Fibroblast of upper back skin (primary cell): ENCODE measurements at places on chromosomes 11 and 22.

DNA sequence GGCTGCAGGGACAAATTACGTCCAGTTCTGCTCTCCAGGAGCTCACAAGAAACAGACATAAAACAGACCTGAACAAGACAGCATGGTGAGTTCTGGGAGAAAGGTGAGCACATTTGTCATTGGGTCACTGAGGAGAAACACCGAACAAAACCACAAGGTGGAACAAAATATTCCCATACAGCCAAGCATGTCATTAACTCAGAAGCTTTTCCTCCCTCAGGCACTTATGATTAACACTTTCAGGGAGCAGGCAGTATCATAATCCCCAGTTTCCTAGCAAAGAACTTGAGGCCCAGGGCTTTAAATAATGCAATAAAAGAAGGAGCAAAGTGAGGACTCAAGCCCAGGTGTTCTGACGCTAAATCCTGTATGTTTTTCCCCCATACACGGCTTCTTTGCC is 43.0 kb downstream of the P4HA3 start:
- no peak for DNase-seq

GRCh38 chr11:27882066-27882697 is 181.9 kb upstream of the BDNF start:
- no peak for DNase-seq

DNA sequence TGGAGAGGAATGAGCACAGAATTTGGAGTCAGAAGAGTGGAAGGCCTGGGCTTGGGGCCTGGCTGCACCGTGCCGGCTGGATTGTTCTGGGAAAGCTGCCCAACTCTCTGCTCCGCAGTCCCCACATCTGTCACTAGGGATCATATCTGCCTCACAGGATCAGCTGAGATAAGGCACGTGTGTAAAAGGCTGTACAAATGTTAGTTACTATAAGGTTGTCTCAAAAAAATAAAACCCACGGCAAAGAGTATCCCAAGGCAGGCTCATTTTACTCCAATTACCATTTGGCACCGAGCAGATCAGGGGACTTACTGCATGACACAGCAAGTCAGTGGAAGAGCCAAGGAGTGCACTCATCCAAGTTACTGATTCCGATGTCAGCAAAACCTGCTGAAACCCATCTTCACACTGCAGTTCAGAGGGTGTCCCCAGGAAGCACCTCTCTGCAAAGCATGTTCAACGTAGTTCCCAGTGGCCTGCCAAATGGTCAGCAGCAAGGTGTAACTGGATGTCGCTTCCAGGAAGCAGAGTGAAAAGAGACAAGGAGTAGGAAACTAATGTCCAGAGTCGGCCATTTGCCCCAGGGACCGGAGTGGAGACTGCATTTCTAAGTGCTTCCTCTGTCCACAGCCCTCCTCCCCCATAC is 18.1 kb upstream of the MRTFA start:
- DNase-seq, result peak; percentile 70

GRCh38 chr11:132718711-132719671 is 813.3 kb downstream of the OPCML start:
- DNase-seq, result peak; percentile 83

GRCh38 chr22:48440673-48441552 is 1386.8 kb downstream of the BRD1 start:
- no peak for DNase-seq

DNA sequence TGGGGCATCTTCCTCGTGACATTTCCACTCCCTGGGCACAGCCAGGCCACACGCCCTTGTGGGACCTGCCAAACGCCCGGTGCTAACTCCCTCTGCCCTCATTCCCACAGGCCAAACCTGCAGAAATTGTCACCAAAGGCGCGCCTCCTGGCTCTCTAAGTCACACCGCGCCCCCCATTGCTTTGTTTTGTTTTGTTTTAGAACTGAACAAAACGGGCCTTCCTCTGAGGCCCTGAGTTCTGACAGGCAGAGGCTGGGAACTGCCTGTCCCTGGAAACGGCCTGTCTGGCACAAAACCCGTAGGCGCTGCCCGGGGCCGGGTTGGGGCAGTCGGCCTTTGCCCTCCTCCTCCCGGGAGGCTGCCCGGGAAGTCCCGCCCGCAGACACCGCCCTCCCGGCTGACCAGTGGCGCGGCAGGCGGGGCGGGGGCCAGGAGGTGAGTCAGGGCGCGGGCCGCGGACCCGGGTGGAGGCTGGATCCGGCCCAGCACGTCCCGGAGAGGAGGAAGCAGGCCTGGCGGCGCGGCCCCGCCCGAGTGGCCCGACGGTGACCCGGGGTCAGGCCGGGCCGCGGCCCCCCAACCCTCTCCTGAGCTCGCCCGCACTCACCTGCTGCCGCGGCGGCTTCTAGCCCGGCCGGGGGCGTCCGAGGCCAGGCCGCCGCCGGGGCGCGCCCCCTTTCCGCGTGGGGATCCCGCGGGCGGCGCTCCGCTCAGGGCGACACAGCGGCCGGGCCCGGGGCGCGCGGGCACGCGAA is 465 bp downstream of the SUN2 start:
- DNase-seq, result peak; percentile 39

- DNase-seq, result peak; percentile 32
Observed at GRCh38 chr11:1878137-1879031, 13.3 kb downstream of the PRR33 start.

DNA sequence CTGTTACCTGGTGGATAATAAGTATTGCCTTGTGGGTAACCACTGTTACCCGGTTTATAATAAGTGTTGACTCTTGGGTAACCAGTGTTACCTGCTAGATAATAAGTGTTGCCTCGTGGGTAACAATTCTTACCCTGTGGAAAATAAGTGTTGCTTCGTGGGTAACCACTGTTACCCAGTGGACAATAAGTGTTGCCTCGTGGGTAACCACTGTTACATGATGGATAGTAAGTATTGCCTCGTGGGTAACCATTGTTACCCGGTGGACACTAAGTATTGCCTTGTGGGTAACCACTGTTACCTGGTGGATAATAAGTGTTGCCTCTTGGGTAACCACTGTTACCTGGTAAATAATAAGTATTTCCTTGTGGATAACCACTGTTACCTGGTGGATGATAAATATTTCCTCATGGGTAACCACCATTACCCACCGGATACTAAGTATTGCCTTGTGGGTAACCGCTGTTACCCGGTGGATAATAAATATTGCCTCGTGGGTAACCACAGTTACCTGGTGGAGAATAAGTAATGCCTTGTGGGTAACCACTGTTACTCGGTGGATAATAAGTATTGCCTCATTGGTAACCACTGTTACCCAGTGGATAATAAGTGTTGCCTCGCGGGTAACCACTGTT is 8.7 kb upstream of the NXPE4 start:
- DNase-seq, result no peak

DNA sequence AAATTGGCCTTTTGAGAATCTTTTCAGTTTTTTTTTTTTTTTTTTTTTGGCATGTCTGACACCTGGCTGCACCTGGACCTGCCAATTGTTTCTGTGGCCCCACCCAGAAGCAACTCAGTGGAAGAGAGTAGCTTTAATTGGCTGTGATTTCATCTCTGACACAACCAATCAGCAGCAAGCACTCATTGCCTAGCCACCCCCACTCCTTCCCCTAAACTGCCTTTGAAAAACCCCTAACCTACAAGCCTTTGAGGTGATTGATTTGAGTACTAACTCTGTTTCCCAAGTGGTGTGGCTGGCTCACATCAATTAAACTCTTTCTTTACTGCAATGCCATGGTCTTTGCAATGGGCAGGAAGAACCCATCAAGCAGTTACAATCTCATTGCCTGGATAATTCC is 98.2 kb upstream of the CHORDC1 start:
- no peak for DNase-seq

DNA sequence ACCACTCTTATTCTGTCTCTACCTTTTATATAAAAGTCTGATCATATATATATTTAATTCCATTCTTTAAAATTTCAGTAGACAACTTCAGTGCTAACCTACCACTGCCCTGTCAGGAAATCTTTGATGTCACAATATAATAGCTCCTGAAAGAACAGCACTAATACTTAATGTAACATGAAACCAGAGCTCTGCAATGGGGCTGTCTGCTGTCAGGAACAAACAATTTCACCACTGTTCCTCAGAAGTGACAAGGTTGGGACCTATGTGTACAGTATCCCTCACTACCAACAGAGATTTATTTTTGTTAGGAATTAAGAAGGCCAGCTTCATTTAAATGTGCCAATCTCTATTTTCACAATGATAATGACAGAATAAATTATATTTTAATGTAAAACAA is 165.5 kb upstream of the C11orf58 start:
- no peak for DNase-seq

- DNase-seq, result no peak
Observed at GRCh38 chr11:131685206-131685605, 314.8 kb downstream of the NTM start.

DNA sequence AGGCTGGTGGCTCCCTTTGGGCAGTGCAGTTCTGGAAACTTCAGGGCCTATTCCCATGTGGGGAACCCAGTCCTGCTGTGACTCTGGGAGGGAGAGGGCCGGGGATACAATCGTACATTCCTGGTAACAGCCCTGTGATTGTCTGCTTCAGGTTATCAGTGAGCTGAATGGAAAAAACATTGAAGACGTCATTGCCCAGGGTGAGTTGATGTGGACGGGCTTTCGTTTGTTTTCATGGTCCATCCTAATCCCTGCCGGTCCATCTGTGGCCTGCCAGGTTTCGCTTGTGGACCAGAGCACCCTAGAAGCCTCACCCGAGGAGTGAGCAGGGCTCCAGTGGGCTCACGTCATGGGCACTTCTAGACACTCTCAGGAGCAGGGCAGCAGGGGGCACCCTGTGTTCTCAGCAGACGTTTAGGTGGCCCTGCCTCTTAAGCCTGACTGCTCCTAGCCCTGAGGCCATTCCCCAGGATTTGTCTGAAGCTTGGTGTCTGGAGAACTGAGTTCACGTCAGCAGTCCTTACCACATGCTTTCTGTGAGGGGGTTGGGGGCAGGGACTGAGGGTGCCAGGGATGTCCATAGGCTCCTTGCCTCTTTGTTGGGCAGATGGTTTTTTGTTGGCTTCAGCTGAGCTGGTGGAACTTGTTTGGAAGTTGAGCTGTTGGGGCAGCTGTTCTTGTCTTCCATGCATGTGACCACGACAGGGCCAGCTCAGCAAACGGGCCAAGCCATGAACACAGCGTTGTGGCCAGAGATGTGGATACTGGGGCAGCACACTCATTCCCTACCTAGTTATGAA is 1.9 kb downstream of the RPLP2 start:
- DNase-seq, result no peak

GRCh38 chr11:8015753-8016239 is 28.7 kb downstream of the EIF3F start:
- peak; percentile 78 for DNase-seq

GRCh38 chr11:71429701-71430100 is 18.5 kb downstream of the DHCR7 start:
- DNase-seq, result no peak

DNA sequence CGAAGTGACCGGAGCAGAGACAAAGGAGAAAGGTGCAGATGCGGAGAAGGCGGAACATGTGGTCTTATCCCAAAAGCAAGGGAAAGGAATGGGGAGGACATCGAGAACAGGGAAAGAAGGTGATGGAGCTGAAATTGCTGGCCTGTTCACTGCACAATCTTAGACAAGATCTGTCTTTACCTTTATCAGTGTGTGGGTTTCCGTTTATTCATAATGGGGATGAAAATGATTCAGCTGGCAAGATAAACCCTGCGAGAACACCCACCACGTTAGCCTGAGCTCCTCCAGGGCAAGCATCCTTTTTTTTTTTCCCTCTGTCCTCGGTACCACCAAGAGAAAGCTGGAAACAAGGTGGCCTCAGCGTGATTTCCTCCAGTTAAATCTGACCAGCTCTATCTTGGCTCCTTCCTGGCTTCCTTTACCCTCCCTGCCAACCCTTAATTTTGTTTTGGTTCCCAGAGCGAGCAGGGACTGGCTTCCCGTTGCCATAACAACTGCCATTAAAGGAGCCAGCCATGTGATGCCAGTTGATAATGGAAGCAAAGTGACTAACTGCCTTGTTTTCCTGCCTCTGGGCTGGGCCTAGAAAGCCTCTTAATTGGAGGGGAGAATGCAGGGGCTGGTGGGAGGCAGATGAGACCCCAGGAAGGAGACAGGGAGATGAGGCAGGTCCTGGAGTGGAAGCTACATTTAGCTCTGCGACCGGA is 4.2 kb downstream of the SGSM1 start:
- DNase-seq, result no peak

DNA sequence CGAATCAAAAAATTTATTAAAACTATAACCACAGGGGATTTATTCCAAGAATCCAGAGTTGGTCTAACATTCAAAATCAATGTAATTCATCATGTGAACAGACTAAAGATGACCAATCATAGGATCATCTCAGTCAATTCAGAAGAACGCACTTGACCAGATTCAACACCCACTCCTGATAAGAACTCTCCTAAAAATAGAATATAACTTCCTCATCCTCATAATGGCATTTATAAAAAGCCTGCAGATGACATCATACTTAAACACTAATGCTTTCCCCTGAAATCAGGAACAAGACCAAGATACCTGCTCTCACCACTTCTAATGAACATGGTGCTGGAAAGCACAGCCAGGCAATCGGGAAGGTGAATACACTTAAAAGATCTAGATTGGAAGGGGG is 10.5 kb upstream of the MUC2 start:
- no peak for DNase-seq

GRCh38 chr11:79375818-79376550 is 64.8 kb downstream of the TENM4 start:
- no peak for DNase-seq

DNA sequence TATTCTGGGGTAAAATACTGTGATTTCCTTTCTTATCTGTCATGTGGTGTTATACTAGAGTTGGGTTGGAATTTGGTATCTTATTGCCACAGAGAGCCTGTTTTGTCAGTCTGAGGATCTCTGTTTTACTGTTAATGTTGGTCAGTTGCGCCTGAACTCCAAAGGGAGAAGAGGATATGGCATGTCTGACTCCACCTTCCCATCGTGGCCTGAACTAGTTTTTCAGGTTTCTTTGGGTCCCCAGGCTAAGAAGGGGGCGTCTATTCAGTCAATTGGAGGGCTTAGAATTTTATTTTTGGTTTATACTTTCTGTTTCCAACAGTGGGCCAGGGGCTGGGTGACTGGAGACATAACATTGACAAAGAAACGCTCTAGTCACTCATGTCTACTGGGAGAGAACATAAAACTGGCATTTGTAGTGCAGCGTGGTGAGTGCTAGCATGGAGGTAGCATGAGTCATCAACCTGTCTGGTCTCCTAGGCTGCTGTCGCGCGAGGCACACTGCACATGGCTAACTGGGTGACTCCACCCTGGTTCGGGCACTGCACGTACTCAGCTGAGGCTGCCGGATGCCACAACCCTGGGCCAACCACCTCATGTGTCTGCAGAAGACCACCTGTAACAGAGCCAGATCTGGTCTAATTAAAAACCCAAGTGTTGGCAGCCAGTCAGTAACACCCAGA is 120.1 kb upstream of the OR9Q1 start:
- no peak for DNase-seq

GRCh38 chr22:43909708-43910107 is 13.9 kb upstream of the PNPLA3 start:
- DNase-seq, result no peak

- peak; percentile 34 for DNase-seq
Observed at GRCh38 chr11:118612378-118612777, 5.0 kb downstream of the PHLDB1 start.
